ENCODE measurements at places on chromosomes 1 and 21.

GRCh38 chr21:45456584-45457160 lies 51.7 kb downstream of the COL18A1 start:
- DNase-seq, result no peak

GRCh38 chr1:226034482-226034881 lies 28.0 kb upstream of the H3-3A start:
- no peak for DNase-seq

GRCh38 chr1:98333406-98333805 lies 328.1 kb upstream of the SNX7 start:
- DNase-seq, result no peak

- no peak for DNase-seq
Measured at GRCh38 chr1:219109424-219110018, 64.2 kb upstream of the LYPLAL1 start.

DNA sequence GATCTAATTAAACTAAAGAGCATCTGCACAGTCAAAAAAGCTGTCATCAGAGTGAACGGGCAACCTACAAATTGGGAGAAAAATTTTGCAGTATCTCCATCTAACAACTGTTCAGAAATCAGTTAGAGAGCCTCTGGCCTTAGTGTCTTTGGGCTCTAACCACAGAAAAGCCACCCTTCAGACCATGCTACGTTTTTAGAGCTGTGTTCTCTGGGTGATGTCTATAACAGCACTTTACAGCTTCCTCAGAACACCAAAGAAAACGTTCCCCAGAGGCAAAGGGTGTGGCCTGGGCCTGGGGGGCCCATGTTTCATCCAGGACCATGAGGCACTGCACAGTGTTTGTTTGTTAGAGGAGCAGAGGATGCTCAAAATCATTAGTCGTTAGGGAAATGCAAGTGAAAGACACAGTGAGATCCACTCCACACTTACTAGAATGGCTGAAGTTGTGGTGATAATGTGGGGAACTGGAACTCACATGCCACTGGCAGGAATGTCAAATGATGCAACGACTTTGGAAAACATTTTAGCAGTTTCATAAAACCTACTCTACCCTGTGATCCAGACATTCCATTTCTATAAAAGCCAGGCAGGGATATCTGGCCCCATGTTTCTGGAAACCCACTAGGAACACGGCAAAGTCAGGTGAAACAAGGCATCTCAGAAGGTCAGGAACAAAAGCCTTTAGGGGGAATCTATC lies 250.4 kb upstream of the HOOK1 start:
- DNase-seq, result no peak
